Testis (tissue), 5 donors: ENCODE measurements at places on chromosomes 16 and 17. TPM values are rescaled to one million over a fixed set of nuclear protein-coding genes. Genes with fewer than 3 reads are reported as not detected.

MMP25 gene
- 0.62 TPM for total RNA-seq

- no peak for DNase-seq
Measured at GRCh38 chr17:11645426-11645825, 47.2 kb downstream of the DNAH9 start.

DNA sequence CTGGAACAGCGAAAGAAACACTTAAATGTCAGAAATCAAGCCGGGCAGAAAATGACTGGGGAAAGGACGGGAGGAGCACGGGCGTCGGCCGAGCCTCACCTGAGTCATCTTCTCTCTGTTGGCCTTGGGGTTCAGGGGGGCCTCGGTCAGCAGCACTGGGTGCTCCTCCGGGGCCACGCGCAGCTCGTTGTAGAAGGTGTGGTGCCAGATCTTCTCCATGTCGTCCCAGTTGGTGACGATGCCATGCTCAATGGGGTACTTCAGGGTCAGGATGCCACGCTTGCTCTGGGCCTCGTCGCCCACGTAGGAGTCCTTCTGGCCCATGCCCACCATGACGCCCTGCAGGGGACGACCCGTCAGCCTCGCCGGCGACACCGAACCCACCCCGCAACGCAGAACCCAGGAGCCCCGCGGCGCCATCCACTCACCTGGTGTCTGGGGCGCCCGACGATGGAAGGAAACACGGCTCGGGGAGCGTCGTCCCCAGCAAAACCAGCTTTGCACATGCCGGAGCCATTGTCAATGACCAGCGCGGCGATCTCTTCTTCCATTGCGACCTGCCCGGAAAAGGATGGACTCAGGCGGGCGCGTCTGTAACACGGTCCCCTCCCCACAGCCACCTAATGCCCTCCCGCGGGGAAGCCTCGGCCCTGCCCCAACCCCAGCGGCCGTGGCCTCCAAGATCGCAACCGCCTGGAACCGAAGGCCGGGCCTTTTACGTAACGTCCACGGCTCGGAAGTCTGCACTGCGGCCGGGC is 616 bp downstream of the ACTG1 start:
- DNase-seq = peak; percentile 32

DNA sequence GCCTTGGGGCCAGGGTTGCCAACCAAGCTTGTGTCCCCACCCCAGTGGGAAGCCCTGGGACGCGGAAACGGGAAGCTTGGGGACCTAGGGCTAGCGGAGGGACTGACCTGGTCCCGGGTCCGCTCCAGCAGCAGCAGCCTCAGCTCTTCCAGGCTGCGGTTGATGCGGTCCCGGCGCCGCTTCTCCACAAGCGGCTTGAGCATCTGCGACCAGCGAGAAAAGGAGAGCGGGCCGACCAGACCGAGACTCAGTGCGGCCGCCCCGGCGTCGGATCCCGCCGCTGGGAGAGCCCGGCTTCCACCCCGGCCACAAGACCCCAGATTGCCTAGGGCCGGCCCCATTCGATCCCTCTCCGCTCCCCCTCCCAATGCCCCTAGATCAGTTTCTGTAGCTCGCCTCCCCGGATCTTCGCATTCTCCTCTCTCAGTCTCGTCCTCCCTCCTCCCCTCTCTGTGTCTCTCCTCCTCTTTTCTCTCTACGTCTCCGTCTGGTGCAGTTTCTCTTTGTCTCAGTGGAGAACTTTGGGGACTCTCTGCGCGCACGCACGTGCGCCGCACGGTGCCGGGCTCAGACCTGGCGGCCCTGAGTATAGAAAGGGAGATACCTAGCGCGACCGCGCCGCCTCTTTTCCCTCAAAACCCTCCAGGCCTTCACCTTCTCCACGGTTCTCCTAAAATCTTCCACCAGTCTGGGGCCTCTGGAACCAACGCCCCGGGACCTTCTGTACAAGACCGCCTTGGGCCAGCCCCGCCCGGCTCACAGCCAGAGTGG is 797 bp downstream of the HES7 start:
- no peak for DNase-seq

DNA sequence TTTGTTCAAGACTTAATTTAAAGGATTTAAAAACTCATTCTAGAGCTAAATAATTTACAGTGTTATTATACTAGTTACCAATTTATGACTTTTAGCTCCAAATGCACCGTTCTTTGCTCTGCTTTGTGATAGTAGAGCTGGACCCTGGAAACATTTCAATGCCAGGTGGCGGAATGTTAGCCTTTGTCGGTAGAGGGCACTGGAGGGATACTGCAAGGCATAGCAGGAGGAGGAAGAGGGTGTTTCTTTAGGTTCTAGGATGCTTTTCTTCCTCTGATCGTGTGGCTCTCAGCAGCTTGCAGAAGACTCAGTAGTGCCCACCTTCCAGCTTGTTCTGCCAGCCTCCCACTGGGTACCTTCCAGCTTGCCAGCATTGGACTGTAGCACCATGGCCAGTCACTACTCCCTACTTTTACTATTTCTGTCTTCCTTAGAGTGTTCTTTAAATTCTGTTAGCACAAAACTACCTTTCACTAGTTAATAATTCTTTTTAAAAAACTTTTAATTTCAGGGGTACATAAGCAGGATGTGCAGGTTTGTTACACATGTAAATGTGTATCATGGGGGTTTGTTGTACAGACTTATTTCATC is 325.3 kb downstream of the UTP18 start:
- DNase-seq = peak; percentile 53

DNA sequence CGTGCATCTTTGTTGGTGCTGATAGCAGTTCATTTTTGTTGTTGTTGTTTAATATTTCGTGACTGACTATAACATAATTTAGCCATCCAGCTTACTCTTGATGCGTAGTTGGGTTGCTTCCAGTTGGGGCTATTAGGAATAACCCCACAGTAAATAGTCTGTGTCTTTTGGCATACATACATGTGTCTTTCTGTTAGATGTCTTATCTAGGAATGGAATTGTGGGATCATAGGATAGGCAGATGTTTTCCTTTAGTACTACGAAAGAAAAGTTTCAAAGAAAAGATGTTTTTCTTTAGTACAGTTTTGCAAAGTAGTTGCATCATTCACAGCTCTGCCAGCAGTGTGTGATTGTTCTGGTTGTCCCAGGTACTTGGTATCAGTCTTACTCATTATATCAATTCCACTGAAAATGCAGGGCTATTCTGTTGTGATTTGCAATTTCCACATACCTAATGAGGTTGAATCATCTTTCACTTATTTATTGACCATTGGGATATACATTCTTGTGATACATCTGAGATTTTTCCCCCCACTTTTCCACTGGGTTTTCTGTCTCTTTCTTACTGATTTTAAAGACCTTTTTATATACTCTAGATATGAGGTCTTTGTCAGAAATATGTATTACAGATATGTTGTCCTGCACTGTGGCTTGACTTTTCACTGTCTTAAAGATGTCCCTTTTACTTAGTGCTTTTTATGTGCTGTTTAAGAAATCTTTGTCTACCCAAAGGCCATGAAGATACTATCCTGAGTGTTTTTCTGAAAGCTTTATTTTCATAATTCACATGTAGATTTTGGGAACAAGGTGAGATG is 173.3 kb downstream of the MRTFB start:
- DNase-seq = no peak

DNA sequence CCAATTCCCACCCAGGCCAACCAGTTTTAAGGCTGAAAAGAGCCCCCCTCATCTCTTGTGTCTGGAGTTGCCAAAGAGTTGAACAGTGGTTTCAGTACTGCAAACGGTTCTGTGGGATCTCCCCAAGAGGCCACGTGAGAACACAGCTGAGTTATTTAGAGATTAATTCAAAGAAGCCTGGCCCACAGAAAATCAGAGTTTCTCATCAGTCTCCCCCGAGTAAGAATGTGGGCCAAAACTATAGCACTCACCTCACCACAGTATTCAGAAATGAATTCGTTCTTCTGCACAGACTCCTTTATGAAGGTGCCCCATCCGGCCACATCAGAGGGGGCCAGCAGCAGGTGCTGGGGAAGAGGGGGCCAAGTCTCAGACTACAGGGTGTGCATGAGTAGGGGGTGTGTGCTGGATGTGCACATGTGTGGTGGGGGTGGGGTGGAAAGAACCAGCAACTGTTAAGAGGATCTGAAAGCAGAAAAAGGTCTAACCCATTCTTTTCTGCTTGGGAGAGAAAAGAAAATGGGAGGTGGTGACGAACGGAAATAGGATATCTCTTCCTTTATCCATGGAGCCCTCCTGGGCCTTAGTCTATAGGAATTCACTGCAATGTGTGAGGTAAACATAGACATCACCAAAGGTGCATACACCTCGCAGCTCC is 22.6 kb downstream of the CNTNAP1 start:
- DNase-seq = no peak

GRCh38 chr17:42843358-42843934 is 934 bp upstream of the AOC2 start:
- peak; percentile 40 for DNase-seq

GRCh38 chr17:10899281-10899680 is 61.4 kb upstream of the PIRT start:
- DNase-seq = no peak
